Stimulated activated CD4-positive, alpha-beta T cell treated with anti-CD3 and anti-CD28 coated beads, Interleukin-2, amount 100 ng/mL, for 48 hours (primary cell): ENCODE measurements at places on chromosomes 7 and 10.

DNA sequence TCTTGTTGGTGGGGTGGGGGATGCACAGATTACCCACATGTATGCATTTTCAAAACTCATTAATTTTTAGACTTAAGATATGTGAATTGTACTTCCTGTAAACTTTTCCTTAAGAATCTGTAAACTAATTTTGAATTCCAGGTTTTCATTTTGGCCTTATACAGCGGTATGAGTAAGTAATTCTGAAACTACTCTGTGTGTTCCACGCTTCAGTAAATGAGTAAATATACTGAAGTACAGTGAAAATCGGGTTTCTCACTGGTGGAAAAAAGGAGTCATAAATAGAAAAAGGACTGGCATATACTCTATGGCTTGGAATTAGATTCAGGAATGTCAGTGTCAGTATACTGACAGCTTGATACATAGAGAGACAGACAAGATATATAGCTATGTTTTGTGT is 72.8 kb downstream of the CTTNBP2 start:
- DNase-seq, result no peak

DNA sequence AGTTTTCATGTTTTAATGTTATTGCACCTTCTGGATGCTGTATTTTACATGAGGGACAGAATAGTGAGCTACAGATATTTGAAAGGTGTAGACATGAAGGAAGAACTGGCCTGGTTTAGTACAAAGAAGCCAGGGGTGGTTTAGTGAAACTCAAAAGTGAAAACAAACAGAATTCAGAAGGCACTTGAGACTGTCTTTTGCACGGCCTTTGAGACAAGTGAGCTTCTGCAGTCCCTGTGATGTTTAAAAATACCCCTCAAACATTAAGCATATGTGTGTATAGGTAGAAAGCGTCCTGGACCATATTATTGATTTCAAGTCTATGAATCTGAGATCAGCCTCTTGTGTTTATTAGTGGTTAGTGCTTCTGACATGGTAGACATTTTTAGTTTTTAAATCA is 118.9 kb downstream of the CDK14 start:
- DNase-seq, result no peak

- no peak for DNase-seq
Measured at GRCh38 chr10:28545967-28546644, 13.2 kb downstream of the WAC start.

GRCh38 chr7:43649755-43650274 is 66.9 kb downstream of the STK17A start:
- no peak for DNase-seq

DNA sequence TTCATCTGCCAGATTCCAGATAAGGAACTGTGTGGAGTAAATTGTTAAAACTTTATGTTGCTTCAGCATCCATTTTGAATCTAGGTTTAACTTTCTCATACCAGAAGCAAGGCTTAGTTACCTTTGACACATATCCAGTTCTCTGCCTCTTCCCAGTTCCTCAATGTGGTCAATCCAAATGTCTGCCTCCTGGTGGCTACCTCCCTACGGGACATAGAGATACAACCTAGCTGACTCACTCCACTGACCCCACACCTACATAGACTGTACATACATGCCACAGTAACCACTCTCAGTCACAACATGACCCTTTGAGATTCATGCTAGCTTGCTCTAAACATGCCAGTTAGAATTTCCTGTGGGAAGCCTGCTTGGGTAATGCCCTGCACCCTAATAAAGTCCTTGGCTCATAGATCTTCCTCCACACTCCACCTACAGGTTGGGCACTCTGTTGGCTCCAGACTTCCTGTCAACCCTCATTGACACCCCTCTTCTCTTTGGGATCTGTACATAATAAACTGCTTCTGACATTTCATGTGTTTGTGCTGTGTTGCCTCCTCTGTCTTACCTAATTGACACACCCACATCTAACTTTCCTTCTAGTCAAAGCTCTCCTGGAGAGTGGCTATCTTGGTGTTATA is 278.1 kb downstream of the HTR7 start:
- DNase-seq, result no peak

GRCh38 chr10:29914986-29915785 is 144.2 kb downstream of the JCAD start:
- no peak for DNase-seq

DNA sequence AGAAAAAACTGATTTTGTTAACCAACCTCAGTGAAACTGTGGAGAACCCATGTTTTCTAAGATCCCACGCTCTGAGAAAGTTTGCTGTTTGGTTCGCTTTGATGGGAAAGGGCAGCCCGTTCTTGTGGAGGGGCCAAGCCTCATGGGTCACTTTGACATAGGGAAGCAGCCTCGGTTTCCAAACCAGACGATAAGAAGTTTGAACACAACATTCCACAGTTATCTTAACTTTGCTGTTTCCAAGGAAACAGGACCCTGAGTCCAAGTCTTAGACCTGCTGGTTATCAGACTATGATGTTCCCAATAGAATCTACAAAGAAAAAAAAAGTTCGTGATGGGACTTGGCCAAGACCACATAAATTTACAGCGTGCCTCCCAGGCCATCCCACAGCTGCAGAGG is 182.3 kb downstream of the NRP1 start:
- DNase-seq, result no peak

GRCh38 chr7:24851786-24852185 is 94.5 kb upstream of the GSDME start:
- DNase-seq, result peak; percentile 17

DNA sequence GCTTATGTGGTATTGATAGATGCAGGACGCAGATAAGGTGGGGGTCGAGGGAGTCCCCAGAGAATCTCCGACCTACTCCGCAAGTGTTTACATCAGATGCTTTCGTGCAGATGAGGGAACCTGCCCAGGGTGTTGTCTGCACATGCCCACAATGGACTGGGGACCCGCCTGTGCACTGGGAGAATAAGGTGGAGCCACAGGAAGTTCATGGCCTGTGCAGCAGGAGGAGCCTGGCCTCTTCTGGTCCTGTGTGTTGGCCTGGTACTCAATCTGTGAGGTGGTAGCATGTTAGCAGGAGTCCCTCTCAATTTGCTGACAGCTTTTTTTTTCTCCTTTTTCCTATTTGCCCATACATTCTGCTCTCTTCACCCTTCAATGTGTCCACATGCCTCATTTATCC is 54.1 kb upstream of the AKR1C1 start:
- no peak for DNase-seq

DNA sequence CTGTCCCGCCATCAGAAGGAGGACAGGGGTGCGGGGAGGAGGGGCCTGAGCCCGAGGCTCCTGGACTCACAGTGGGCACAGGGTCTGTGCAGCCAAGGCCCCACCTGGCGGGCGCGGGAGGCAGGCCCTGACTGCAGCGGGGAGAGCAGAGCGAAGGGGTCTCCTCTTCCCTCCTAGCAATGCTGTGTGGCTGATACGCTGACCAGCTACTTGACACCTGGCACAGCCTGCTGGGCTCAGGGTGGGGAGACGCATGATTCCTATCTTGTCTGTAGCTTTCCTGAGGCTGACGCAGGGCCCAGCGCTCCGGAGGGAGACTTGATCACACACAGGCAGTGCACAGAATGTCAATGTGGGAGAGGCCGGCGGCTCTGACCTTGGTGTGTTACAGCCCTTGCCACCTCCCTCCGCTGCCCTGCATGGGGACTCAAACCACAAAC is 174.9 kb downstream of the ELFN1 start:
- no peak for DNase-seq

GRCh38 chr10:128867210-128867609 is 599.8 kb upstream of the MGMT start:
- DNase-seq, result no peak

- DNase-seq, result no peak
Measured at GRCh38 chr7:140327261-140327661, 71.1 kb downstream of the SLC37A3 start.

GRCh38 chr10:62491597-62491996 is 117.4 kb downstream of the ZNF365 start:
- no peak for DNase-seq

DNA sequence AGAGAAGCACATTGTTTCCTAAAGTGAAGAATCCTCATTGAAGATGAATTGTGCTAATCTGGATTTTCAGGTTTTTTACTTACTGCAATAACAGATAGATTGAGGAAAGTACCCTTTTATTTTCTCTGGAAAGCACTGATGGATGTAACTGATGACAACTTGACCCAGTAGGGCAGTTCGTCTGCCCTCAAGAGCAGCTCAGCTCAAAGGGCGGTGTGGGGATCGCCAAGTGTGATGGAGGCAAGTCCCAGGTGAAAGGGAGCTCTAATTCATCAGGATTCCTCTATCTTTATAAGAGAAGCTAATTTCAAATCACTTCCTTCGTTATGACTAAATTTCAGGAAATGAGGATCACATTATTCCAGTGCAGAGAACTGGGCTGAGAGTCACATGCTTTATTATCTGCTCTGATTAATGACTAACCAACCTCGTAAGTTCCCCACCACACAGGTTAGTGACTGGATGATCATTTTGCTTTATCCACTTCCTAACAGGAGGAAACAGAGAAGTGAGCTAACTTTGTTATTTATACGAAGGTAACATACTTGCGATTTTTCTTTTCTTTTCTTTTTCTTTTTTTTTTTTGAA is 98.8 kb downstream of the PFKFB3 start:
- no peak for DNase-seq

DNA sequence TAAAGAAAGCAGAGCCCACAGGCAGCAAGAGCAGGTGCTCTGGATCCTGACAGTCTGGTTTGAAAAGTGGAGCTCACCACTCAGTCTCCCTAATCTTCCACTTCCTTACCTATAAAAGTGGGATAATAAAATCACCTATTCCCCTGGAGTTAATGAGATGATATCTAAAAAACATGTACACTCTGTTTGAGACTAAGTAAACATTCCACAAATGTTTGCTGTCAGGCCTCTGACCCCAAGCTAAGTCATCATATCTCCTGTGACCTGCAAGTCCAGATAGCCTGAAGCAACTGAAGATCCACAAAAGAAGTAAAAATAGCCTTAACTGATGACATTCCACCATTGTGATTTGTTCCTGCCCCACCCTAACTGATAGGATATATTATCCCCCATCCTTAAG is 1324.5 kb downstream of the XPNPEP1 start:
- DNase-seq, result no peak

GRCh38 chr7:41051535-41051934 is 651.4 kb downstream of the INHBA start:
- no peak for DNase-seq

- DNase-seq, result no peak
Measured at GRCh38 chr10:30447125-30447799, 13.3 kb downstream of the MAP3K8 start.

GRCh38 chr7:144407266-144407931 is 3.9 kb upstream of the NOBOX start:
- no peak for DNase-seq

GRCh38 chr7:22814261-22815208 is 8.1 kb downstream of the TOMM7 start:
- no peak for DNase-seq

GRCh38 chr7:128931190-128931798 is 6.4 kb upstream of the IRF5 start:
- DNase-seq, result no peak

DNA sequence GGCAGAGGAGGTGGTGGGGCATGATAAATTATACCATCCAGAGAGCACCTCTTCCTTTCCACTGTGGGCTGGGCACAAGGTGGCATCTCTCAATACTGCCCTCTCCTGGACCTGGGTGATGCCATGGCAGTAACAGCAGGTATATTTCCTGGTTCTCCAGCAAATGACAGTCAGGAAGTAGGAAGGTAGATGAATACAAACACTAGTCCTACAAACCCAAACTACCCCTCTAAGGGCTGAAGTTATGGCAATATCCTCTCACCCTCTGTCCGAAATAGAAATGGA is 1004.9 kb downstream of the KCNMA1 start:
- no peak for DNase-seq

GRCh38 chr10:78356291-78356900 is 322.7 kb downstream of the RPS24 start:
- no peak for DNase-seq

- DNase-seq, result no peak
Measured at GRCh38 chr7:23065974-23066373, 39.6 kb upstream of the KLHL7 start.

- no peak for DNase-seq
Measured at GRCh38 chr10:89921403-89921802, 220.0 kb downstream of the KIF20B start.

GRCh38 chr7:27303026-27303425 is 60.4 kb downstream of the EVX1 start:
- no peak for DNase-seq

- DNase-seq, result no peak
Measured at GRCh38 chr10:92384741-92385140, 93.8 kb downstream of the MARCHF5 start.

DNA sequence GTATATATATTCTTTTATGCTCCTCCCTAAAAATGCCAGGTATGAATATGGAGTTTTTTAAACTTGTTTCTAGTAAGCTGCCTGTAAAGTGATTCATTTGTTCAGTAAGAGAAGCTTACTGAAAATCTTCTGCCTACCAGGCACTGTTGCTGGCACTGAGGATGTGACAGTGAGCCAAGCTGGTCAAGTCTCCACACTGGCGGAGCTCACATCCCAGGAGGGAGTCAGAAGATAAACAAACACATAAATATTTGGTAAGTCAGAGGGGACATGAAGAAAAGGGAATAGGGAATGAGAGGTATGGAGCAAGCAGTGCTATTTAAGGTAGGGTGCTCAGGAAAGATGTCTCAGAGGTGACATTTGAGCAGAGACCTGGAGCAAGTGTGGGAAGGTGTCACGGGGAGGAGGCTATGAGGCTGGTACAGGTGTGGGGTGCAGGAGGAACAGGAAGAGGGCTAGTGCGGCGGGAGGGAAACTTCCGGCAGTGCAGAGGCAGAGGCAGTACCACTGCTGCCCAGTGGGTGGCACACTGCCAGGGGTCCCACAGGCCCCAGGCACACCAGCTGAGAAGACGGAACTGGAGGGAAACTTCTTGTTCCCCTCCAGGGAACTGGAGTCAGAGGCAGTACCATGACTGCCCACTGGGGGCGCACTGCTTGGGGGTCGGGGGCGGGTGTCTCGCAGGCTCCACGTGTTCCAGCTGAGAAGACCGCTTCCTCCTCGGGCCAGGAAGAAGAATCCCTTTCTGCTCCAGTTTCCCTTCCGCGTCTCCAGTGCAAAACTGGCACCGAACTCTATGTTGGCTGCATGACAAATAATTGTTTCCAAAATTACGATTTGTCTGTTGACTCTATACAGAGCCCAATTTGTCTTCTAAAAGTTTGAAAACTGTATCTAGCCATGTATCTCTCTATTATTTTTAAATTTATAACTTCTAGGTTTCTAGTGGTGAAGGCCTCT is 161.0 kb downstream of the TEX36 start:
- DNase-seq, result peak; percentile 15

DNA sequence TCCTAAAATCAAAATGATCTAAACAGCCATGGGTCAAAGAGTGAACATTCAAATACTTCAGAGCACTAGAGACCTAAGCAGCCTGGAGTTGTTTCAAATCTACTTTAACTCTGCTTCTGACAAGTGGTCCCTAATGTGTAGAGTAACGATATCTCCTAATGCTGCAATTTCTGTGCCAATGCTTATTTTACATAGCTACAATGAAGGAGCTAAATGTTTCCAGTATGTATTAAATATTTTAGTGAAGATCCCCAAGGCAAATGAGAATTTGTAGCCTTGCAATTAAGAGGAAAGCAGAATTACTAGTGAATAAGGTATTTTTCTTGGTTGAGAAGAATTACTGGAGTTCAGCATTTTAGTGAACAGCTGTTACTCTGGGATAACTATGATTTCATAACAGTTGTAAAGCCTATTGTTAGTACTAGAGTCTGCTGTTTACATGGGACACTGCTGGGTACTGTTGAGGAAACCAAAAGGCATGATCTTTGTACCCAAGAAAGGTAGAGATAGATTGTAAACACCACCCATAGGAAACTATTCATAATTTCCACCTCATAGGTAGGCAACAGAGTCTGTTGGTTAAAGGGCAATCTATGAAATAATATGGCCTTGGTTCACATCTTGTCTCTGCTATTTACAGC is 271.9 kb downstream of the PLXDC2 start:
- no peak for DNase-seq
